ENCODE measurements at places on chromosomes 4 and X.

GRCh38 chrX:48891402-48892288 is 5.9 kb downstream of the TIMM17B start:
- DNase-seq, result peak; percentile 89

GRCh38 chrX:94662689-94663088 is 988.7 kb downstream of the FAM133A start:
- DNase-seq, result peak; percentile 36

- DNase-seq, result no peak
Observed at GRCh38 chrX:130083107-130083490, 27.2 kb downstream of the ELF4 start.

DNA sequence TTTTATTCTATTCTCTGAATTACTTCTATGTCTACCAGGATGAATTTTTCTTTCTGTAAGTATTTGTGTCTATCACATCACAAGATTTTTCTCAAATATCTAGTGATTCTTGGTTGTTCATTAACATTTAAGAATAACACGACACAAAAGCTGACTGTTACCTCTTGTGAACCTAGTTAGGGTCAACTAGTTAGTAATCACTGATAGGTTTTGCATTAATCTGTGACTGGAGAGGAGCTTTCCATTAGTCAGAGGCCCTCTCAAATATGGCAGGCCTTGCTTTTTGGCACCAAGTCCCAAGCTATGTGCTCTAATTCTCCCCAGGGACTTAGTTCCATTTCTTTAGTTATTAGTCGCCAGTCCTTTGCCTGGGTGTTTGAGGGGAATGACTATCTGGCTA is 259.2 kb downstream of the CFAP299 start:
- no peak for DNase-seq

DNA sequence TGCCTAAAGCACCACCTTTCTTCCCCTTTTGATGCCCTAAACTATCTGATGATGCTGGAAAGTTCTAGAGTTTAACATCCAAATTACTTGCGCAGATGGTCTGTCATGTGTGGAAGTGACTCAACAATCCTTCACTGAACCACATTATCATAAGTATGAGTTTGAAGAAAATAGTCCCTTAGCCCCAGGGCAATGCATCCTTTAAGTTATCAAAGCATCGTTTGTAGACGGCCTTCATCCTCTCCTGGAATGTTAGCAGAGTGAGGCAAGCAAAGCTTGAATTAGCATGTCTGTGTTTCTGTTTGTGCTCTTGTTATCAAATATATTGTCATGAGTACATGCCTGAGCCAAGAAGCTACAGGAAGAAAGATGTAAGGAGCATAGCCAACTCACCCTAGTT is 570.9 kb downstream of the MID1IP1 start:
- DNase-seq, result no peak

GRCh38 chr4:78092850-78093249 is 35.7 kb downstream of the FRAS1 start:
- DNase-seq, result no peak

- no peak for DNase-seq
Observed at GRCh38 chr4:153611679-153612078, 72.4 kb upstream of the TLR2 start.

GRCh38 chrX:119201570-119201969 is 34.5 kb upstream of the PGRMC1 start:
- no peak for DNase-seq

DNA sequence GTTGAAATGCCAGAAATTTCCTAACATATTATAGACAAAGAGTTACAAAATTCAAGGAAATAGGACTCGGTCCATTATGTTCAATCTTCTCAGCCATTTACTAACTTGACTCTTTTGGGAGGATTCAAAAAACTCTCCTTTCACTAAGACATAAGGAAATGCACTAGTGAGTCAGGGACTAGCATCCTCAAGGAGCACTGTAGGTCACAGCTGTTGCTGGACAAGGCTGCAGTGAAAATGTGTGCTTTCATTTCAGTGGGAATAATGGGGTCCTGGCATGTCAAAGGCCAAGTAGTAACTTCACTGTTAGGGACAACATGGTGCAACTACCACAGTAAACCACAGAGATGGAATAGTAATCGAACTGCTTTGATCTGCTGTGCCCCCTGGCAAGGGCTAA is 56.9 kb upstream of the ABCG2 start:
- DNase-seq, result no peak

Data from Caco-2 (cell line).